ENCODE measurements at places on chromosomes 3 and 15.

GRCh38 chr3:67648229-67648628, 6.2 kb downstream of the SUCLG2 start:
- no peak for DNase-seq

GRCh38 chr3:137946356-137946973, 63.5 kb upstream of the CLDN18 start:
- peak; percentile 14 for DNase-seq

GRCh38 chr3:149371001-149371722, 6.3 kb downstream of the TM4SF1 start:
- DNase-seq, result no peak

- DNase-seq, result no peak
Observed at GRCh38 chr3:53583161-53583690, 88.8 kb downstream of the CACNA1D start.

DNA sequence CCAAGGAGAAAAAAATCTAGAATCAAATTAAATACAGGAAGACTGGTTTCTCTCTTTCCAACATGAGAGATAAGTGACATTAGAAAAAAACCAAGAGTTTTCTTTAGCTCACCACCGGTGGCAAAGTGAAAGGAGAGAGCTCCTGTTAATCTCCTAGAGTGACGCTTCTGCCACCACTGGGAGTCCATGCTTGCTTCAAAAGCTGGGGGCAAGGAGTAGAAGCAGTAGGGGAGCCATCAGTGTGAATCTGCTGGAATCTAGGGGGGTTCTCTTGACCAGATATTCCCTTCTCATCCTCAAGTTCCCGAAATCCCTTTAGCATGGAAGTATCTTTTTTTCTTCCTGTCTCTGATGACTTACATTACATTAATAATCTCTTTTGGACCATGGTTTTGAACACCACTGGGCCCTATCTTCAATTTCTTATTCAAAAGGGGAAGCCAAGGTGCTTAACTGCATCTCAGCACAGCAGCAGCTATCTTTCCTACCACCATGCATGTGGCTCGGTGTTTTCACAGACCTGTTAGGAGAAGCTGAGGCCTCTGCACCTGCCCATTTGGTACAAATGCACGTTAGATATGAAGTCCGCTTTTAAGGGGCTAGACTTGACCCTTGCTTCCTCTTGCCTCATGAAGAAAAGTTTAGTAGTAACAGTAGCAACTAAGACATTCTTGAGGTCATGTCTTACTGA, 6.6 kb upstream of the ICE2 start:
- no peak for DNase-seq

DNA sequence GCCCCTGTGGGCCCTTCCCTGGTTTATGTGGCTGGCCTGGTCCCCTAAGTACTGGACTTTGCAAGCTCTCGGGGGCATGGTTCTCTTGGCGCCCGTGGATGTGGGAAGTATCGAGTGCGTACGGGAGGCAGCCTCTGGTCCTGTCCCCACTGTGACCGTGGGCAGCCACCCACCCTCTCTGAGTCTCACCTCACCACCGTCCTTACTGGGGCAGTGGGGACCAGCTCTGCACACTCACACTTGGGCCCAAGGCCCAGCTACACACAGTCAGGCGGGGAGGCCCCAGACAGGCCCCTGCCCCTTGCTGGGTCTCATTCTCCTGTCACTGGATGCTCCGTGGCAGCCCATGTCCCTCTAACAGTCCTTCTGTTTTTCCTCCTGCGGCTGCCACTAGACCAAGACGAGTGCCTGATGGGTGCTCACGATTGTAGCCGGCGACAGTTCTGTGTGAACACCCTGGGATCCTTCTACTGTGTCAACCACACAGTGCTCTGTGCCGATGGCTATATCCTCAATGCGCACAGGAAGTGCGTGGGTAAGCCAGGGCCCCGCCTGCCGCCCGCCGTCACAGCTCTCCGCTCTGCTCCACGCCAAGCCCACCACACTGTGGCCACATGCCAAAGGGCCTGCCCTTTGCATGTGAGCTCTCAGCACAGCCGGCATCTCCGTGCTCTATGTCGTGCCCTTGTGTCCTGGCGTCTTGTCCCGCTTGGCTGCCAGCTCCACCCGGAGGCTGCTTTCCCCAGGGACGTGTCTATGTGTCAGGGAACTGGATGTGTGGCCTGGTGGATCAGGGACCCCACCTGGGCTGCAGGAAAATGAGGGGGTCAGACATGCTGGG, 72.7 kb downstream of the FBLN2 start:
- DNase-seq, result no peak

DNA sequence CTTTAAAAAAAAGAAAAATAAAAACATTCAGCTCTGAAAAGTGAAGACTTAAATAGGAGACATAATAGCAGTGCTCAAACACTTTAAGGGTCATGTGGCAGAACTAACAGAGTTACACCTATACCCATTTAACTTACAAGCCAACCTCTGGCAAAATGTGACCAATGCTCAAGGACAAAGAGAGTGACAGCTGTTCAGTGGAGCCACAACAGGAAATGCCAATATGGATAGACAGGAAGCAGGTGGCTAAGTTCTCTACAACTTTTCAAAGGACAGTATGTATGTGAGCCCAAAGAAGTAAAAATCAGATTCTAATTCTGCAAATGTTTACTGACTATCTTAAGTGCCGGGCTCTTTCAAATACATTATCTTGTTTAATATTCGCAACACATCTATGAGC, 3.4 kb downstream of the TMCC1 start:
- no peak for DNase-seq

- DNase-seq, result no peak
Observed at GRCh38 chr3:14587740-14588360, 47.7 kb upstream of the GRIP2 start.

- DNase-seq, result no peak
Observed at GRCh38 chr3:45078910-45079522, 52.9 kb downstream of the CLEC3B start.

DNA sequence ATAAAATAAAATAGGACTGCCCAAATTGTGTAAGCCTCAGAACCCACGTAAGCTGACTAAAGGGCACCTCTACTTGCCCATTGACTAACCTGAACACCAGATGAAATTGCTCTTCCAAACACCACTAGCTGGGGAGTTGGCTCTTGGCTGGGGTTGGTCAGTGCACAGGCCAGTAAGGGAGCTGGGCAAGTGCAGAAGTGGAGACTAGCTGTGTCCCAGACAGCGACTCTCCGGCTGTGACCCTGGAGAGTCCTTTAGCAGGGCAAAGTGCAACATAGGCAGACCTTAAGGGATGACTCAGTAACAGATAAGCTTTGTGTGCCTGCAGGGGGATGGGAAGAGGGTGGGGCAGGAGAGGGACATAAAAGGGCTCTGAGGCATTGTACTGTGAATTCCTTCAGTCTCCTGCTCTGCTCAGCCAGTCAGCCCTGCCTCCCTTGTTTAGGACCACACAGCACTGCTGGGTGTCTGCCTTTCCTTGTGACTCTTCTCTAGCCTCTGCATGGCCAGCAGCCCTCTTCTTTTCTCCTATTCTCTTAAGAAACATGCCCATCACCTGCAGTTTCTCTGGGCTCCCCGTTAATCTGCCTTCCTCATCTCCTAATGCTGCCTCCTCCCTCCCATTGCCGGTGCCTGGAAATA, 13.2 kb downstream of the NR1I2 start:
- no peak for DNase-seq

GRCh38 chr15:60371175-60372051, 26.4 kb downstream of the ANXA2 start:
- DNase-seq, result no peak

GRCh38 chr3:134918441-134918840, 123.4 kb downstream of the EPHB1 start:
- DNase-seq, result peak; percentile 44

- no peak for DNase-seq
Observed at GRCh38 chr3:168417016-168417415, 321.3 kb upstream of the GOLIM4 start.

DNA sequence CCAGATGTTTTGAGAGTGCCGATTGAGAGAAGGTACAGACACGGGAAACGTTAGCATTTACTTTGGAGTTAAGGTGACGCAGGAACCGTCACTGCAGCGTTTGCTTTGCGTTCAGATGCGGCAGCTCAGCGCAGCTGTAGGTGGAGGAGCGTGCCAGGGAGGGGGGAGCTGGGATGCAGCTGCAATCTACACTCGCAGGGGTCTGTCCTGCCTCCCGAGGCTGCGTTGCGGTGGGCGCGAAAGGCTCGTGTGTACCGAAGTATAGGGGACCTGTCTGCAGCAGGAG, 425 bp upstream of the FYTTD1 start:
- peak; percentile 37 for DNase-seq

DNA sequence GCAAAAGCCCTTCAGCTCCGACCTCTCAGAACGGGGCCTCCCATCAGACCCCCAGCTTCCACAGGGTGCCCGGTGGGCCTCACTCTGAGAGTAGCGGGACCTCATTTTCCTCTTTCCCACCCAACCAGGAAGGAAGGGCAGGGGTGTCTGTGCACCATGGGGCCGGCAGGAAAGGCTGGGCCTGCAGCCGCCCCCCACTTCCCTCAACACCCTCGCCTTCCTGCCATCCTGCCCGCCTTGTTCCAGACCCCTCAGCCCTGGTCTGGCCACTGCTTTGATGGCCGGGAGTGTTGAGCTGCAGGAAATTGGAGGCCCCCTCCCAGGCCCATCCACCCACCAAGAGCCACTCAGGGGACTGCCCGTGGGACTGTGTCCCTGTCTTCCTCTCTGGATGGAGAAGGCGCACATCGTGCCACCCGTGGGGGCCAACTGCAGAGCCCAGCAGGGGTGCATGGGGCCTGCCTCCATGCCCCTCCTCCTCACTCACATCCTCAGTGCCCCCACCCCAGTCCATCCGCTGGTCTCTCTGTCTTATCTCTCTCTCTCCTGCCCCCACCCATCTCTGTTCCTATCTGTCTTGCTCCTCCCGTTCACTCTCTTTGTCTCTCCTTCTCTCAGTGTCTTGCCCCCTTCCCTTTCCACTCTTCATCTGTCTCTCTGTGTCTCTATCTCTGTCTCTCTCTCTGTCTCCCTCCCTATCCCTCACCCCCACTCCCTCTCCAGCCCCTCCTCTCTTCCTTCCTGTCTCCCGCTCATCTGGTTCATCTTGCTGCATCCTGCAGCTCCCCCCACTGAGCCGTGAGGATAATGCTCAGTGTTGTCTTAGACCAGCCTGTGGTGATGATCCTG, 1.8 kb upstream of the PLXND1 start:
- no peak for DNase-seq

GRCh38 chr3:50028346-50028745, 60.4 kb upstream of the RBM5 start:
- no peak for DNase-seq

DNA sequence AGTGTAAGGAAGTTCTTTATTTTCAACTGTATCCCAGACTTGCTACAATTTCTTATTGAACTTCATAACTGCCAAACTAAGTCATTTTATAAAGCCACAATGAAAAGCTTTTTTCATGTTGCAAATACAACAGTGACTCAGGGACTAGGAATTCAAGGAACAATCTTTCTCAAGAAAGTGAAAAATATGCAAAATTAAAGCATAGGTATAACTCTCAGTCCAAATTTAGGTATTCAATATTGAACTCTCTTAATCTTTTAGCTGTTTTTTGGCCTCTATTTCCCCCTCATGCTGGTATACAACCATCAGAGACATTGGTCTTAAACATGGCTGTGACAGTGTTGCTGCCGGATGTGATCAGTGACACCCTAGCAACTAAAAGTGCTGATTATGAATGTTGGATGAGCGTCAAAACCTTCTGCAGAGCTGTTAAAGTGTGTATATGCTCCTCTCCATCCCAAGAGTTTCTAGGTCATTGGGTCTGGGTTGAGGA, 476.9 kb downstream of the ZNF385D start:
- DNase-seq, result no peak

- no peak for DNase-seq
Observed at GRCh38 chr3:54222316-54222715, 100.0 kb downstream of the CACNA2D3 start.

DNA sequence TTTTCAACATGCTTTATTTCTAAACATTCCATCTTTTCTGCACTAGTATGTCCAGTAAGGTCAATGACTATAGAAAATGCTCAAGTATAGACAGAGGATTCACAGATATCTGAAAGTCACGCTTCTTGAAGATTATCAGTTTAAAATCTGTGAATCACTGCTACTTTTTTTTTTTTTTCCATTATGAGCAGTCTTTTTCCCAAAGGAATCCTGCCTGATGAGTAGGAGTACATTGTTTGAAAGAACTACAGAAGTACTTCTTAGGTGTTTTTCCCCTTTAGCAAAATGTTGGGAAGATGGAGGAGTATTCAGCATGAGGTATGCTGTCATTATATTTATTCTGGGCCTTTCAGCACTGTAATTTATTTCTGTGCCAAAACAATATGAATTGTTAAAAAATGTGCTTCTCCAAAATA, 266.2 kb downstream of the NLGN1 start:
- DNase-seq, result no peak

- no peak for DNase-seq
Observed at GRCh38 chr15:73455876-73456275, 12.9 kb downstream of the REC114 start.

GRCh38 chr3:183158551-183159006, 4.0 kb downstream of the LAMP3 start:
- DNase-seq, result peak; percentile 68

- peak; percentile 50 for DNase-seq
Observed at GRCh38 chr15:73927003-73927475, 777 bp downstream of the LOXL1 start.

DNA sequence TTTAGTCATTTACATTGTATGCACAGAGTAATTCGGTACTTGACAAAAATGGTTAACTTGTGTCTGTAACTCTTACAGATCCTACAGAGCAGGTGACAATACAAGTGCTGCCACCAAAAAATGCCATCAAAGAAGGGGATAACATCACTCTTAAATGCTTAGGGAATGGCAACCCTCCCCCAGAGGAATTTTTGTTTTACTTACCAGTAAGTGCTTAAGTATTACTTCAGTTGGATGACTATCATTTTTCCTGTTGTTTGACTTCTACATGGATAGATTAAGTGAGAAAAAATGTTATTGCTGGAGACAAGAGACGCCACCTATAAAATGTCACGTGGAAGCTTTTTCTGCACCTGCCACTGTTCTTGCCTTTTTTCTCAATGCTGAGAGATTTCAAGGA, 173.2 kb downstream of the ALCAM start:
- no peak for DNase-seq

DNA sequence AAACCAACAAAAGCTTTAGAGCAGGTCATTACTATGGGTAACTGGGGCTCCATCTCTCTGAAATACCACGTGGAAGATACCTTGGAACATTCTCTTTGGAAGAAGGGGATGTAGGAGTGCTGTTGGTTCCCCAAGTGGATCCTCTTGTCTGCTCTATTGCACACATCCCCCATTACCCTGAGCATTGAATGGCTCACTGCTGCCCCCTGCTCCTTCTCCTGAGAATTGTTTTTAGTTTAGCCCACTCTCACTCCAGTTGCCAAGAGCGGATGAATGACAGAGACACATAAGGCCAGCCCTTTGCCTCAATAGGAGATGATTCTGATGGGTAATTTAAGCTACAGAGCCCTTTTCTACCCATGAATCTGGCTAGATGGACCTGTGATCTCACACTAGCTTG, 135.6 kb upstream of the SUCLG2 start:
- peak; percentile 10 for DNase-seq

DNA sequence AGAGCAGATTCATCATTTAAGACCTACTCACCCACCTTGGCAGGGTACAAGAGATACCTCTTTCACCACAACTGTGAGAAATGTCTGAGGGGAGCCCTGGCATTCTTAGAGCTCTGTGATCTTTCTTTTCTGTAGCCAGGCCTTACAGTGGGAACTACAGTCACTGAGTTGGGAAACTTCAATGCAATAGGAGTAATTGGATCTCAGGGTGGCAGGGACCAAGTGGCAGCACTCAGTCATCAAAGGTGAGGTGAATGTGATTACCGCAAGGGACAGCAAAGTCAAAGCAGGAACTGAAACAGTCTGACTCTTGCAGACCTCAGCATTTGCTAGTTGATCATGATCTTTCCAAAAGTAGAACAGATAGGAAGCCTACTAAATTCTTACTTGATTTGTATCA, 7.2 kb upstream of the MCF2L2 start:
- peak; percentile 30 for DNase-seq

- DNase-seq, result no peak
Observed at GRCh38 chr3:140540262-140540661, 137.6 kb upstream of the TRIM42 start.

Measured in GM12891 (cell line).